ENCODE measurements at places on chromosomes 4 and X. TPM values are rescaled to one million over a fixed set of nuclear protein-coding genes. Genes with fewer than 3 reads are reported as not detected.

DNA sequence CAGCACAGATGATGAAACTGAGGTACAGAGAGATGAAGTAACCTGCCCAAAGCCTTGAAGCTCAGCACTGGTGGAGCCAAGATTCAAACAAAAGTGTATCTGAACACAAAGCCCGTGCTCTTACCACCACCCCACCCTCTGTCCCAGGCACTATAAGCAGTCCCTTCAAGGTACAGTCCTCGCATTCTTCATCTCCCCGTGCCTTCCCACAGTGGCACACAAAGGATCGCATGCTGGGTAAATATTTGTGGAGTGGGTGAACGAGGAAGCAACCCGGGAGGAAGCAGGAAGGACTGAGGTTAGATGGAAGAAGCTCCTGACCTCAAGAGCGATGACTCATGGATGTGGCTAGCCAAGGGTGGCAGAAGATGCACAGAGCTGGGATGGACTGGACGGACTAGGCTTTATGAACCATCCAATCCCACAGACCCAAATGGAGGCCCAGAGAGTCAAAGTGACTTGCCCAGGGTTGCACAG, 18.4 kb downstream of the IQSEC2 start:
- no peak for DNase-seq

DNA sequence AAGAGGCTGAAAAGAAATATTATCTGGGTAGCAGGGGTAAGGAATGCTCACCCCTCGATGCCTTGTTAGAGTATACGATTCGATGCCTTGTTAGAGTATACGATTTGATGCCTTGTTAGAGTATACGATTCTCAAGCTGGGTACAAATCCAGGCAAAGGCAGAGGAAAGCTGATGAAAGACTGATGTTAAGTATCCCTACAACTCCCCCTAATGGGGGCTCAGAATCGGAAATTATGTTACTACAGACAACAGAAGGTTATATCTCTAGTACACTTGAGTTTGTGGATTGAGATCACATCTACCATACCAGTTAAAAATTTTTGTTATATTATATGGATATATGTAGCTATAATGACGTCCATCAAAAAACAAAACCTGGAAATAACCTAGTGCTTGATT, 4.8 kb downstream of the LRRC66 start:
- peak; percentile 32 for DNase-seq

GRCh38 chr4:52019936-52020657, at the start of gene LRRC66:
Gene LRRC66, minus strand, starts transcription at chr4:52020363. Its CDS starts 2,750 bp downstream, at chr4:52017613.
- DNase-seq: no peak

DNA sequence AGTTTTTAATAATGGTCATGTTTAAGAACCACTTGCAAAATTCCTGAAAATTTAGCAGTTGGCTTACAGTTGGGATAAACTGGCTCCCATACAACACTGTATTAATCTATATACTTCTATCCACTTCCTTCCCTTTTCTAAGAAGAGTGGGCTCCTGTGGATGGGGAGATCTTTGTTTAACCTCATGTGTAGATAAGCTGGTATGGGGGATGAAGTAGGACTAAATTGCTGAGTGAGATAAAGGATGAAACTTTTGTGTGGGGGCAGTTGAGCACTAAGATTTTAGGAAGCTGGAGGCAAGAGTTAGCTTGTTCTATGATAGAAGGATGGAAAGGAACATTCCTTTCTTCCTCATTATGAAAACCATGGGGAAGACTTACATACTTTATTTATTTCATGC, 54.6 kb upstream of the ATP8A1 start:
- no peak for DNase-seq

The CEP44 gene
- 10.5 TPM for polyA plus RNA-seq
